Mucosa of gallbladder (tissue), 1 donor: ENCODE measurements at places on chromosomes 6 and 20.

DNA sequence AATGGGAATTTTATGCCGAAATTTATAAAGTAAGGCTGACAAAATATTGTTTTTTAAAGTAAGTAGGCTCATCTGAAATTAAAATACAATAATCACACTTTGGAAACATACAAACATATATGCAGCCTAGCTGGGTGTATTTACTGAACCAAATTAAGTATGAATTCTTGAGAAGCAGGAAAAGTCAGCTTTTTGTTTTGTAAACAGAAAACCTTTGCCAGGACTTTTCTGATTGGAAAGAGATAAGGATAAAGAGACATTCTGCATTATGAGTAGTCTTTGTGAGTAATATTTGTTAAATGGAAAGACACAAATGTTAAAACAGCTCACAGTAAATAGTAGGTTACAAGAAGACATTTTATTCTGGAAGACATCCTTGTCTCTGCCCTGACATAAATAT lies 1380.8 kb downstream of the GRIK2 start:
- no peak for DNase-seq

DNA sequence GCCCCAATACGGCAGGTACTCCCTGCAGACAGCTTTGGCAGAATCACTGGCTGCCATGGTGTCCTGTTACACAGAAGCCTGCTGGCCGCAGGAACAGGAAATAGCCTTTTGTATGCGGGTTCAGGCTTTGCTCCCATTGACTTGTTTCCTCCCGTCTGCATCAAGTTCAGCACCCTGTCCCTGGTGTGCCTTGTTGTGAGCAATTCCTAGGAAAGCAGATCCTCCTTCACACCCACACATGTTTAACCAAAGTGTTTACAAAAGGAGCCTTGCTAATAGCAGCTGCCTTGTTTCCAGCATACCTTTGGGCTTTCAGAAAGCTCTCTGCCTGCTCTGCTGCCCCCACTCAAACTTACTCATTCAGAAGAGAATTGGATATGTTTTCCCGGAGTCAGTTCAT lies 127.2 kb upstream of the SUPT3H start:
- DNase-seq = peak; percentile 15

DNA sequence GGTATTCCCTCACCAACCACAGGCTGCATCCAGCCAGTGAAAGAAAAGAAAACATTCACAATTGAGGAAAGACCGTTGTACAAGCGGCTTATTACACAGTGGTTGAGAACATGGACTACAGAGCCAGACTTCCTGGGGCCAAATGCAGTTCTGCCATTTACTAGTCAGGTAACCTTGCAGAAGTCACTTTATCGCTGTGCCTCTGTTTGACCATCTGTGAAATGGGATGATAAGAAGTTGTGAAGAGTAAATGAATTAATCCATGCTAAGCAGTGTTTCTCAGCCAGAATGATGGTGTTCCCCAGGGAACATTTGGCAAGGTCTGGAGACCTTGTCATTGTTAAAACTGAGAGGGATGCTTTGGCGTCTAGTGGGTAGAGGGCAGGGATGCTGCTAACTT lies 14.8 kb downstream of the ARHGAP40 start:
- no peak for DNase-seq

GRCh38 chr6:79684876-79685275 lies 53.7 kb downstream of the SH3BGRL2 start:
- DNase-seq = no peak

DNA sequence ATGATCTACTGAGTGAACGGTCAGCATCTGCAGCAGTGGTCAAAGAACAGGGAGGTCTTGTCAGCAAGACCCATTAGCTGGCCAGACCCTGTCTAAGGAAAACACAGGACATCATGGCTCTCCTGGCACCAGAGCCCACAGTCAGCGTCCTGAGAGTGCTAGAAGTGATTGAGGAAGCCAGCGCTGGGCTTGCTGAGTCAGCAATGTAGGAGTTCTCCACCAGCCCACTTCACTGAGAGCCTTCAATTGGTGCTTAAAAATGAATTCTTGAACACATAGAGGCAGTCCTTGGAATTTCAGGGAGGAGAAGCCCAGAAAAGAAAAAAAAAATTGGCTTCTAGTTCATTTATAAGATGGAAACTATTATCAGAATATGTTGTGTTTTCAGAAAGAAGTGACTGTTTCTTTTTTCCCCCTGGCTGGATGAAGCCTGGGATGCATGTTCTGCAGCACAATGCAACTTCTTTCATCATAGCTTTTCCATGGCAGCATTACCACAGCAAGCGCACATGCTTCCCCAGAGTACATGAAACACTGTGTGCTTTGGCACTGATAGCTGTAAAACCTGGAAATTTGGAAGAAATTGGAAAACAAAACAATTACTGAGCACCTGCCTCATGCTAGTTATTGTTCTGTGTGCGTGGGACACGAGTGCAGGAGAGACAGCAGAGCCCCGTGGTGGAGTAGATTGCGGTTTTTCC lies 899.9 kb downstream of the C6orf118 start:
- DNase-seq = no peak

- no peak for DNase-seq
These were observed 921.9 kb upstream of the EYS start for GRCh38 chr6:66628917-66629316.

GRCh38 chr6:74717591-74717990 lies 488.3 kb downstream of the COL12A1 start:
- no peak for DNase-seq

- no peak for DNase-seq
These were observed 158.8 kb downstream of the DLL1 start for GRCh38 chr6:170132011-170132521.

GRCh38 chr6:124780623-124781022 lies 181.6 kb upstream of the RNF217 start:
- no peak for DNase-seq

- DNase-seq = peak; percentile 36
These were observed at the start of the genes DUSP15 and TTLL9 for GRCh38 chr20:31869942-31870725. DUSP15 (minus strand) TSS chr20:31870527; CDS start chr20:31870337, 190 bp downstream. TTLL9 (plus strand) TSS chr20:31870634; CDS start chr20:31871127, 493 bp downstream.

DNA sequence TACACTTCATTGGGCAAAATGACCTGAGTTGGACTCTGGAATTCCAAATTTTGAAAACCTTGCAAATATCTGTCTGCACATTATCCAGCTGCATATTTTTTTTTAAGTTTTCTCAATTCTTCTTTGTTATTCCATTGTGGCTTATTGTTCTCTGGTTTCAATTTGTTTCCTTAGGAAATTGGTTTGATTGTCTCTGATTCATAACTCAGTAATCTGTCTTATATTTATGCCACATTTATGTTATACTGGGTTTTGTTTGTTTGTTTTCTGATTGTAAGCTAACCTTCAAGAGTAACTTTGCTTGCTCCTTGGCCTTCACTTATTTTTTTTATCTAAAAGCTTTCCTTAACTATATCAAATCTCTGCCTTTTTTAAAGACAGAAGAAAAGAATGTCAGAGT lies 193.3 kb upstream of the PLCB4 start:
- no peak for DNase-seq

- no peak for DNase-seq
These were observed 115.5 kb downstream of the ADGRG6 start for GRCh38 chr6:142417331-142417750.

- no peak for DNase-seq
These were observed 42.3 kb downstream of the TMC2 start for GRCh38 chr20:2578475-2579192.

DNA sequence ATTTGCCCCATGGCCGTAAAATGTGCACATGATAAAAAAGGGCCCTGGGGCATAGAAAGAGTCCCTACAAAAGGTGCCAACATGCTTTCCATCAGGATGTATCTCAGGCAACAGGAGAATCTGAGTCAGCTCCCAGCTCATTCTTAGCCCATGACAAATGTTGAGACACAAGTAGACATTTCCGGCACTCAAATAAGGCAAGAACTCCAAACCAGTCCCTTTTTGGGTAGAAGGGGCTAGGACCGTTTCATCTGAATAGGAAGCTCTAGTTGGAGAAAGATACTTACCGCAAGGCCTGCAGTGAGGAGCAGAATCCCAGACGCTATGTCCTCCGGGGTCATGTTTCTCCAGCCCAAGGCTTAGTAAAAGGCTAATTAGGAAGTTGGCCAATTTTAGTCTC lies 261.0 kb upstream of the RIN2 start:
- no peak for DNase-seq

DNA sequence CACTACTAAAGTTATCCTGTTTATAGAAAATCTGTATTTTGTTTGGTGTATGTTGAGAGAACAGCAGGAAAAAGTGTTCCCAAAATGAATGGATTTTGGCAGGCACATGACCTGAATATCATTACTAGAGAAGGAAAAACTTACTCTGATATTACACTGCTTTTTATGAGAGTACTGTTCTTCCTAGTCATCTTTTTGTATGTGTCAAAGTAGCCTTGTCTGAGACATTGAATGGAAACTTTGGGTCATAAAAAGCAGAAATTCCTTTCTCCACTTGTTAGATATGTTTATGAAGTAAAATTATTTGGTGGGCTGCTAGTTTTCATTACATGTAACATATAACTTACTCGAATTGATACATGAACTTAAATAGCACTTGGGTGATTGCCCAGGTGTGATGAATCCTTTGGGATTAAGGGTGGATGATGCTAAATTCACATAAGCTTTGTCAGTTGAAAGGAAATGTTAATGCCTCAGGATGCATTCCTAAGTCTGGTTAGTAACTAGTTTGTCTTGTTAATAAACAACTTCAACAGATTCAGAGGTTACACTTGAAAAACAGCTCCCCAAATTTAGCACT lies 206.7 kb downstream of the CENPW start:
- no peak for DNase-seq

- no peak for DNase-seq
These were observed 53.7 kb downstream of the CPXM1 start for GRCh38 chr20:2746636-2747265.

- no peak for DNase-seq
These were observed 512.6 kb upstream of the MAP3K7 start for GRCh38 chr6:91099479-91099878.

DNA sequence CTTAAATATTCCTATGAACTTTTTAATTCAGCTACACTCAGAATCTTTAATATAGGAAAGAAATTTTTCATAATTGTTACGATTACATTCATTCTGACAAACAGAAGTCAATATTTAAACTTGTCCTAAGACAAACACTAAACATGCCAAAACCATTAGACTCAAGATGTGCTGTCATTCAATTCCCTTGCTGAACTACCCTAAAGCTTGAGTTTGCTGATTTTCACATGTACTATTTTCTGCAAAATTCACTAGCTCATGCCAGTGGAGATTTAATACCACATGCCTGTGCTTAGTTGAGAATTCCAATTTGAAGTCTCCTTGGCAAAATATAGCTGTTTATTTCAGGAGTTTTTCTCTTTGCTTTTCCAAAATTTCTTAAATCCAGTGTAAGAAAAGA lies 448.0 kb downstream of the COL12A1 start:
- DNase-seq = no peak
